ENCODE measurements at places on chromosomes 12 and 14.
A peak's percentile ranks its signal among the peaks of the same experiment; 100 is the strongest.

DNA sequence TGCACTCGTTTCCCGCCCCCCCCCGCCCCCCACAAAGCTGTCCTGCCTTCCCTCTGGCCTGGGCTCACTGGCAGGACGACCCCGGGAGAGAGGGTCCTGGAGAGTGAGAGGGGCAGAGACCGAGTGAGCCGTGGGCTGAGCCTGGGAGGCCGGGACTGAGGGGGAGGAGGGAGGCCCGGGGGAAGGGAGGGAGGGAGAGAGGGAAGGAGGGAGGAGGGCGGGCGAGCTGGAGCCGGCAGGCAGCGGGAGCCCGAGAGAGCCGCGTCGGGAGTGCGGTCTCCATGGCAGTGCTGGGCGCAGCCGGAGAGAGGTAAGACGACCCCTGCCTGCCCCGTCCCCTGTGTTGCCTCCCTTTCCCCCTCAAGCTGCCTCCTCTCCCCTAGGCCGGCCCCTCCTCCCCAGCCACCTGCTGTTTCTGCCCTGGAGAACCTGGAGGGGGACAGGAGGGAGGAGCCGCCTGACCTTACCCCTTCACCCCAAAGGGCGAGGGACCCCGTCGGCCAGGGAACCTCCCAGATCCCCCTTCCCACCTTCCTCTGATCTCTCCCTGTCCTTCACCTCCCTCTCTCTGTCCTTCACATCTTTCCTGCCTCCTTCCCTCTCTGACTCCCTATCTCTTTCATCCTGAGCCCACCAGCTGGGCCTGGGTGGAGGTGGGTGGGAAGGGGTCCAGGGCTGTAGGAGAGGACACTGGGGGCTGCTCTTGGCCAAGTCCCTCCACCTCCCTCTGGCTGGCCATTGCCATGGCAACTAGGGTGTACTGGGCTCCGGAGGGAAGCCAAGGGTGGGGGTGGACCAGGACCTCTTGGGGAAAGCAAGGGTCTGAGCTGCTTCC is at the start of gene GPR162:
Gene GPR162, plus strand, starts transcription at position 231 of the 835 bp plus-strand sequence. CDS start 2,078 bp downstream, outside the sequence.
- peak; percentile 61 for DNase-seq

GRCh38 chr12:5264006-5264405 is 167.9 kb upstream of the NTF3 start:
- DNase-seq: peak; percentile 18

- DNase-seq: no peak
These were observed 19.6 kb downstream of the MORN3 start for GRCh38 chr12:121649819-121650353.

GRCh38 chr14:71137536-71138447 is 230.5 kb downstream of the PCNX1 start:
- DNase-seq: peak; percentile 39

GRCh38 chr14:32230695-32231280 is 27.7 kb upstream of the RNU6-8 start:
- no peak for DNase-seq

- peak; percentile 2 for DNase-seq
These were observed 172.7 kb upstream of the OR4E1 start for GRCh38 chr14:21846227-21846885.

DNA sequence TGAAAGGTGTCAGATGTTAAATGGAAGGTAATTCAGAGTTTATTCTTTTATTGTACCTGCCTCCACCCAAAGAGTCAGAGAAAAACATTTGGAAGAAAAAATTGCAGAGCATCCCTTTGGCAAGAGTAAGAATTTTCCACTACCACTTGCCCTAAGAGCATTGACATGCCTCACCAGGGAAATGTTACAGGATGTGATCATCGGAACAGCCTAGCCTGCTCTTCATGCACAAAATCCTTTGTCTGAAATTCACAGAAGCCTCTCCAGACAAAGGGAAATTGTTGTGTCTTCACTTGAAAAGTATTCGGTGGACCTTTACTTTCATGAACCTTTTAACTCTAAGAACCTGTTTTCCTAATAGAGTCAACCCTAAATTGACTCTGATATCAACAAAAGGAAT is 36.9 kb downstream of the ATP2A2 start:
- DNase-seq: no peak

DNA sequence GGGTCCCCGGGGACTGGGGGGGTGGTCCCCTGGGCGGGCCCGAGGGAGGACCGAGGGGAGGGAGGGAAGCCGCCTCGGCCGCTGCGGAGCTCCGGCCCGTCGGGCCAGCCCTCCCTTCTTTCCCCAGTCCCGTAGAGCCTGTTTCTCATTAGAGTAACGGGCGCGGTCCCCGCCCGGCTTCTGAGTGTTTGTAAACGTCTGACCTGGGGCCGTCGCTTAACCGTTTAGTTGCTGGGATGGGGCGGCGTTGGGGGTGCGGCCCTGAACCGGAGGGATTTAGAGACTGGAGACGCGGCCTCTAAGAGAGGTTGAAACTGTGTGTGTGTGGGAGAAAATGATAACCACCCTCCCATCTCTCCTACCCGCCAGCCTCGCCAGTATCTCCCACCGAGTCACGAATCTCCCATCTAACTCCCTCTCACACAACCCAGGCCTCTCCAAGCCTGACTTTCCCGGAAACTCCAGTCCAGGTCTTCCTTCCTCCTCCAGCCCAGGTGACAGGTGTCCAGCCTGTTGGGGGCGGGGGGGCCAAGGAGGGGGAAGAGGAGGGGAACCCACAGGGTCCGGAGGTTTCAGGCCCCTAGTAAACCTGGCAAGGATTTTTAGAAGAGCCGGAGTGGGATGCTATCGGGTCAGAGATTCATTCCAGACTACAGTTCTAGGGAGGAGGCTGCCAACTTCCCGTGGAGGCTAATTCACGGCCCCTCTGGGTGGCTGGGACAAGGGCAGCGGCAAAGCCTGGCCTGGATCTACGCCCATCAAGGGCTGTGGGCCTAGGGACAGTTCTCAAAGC is 1.1 kb upstream of the NFATC4 start:
- peak; percentile 77 for DNase-seq

GRCh38 chr12:6763380-6763779 is 2.8 kb upstream of the PTMS start:
- DNase-seq: no peak

DNA sequence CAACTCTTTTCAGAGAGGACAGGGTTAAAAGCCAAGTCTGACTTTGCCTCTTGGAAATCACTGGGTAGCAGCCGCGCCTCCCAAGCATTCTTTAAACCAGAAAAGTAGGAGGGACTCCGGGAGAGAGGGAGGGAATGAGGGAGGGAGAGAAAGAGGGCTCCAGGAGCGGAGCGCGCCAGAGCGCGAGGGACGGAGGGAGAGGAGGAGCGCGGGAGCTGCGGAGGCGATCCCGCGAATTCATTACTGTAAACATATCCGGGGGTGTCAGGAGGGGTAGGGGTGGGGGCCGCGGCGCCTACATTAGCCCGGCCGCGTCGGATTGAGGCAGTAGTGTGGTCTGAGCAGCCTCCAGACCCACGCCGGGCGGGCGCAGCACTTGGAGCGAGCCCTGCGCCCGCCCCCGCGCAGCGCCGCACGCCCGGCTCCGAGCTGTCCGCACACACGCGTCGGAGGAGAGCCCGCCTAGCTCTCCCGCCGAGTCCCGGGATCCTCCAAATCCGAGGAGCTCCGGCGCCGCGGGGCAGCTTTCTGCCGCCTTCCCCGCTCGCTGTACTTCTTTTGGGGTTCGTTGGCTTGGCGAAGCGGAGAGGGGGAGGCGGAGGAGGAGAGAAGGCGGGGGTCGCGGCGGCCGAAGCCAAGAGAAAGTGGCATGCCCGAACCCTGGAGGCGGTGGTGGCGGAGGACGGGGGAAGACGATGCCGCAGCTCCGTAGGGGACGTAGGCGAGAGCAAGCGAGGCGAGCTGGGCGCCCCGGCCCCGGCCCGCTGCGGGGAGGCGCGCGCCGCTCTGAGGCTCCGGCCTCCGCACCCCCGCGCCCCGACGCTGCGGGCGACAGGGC is 3.3 kb downstream of the FLRT2 start:
- peak; percentile 3 for DNase-seq

- no peak for DNase-seq
These were observed 1.5 kb upstream of the FBRSL1 start for GRCh38 chr12:132488127-132489077.

DNA sequence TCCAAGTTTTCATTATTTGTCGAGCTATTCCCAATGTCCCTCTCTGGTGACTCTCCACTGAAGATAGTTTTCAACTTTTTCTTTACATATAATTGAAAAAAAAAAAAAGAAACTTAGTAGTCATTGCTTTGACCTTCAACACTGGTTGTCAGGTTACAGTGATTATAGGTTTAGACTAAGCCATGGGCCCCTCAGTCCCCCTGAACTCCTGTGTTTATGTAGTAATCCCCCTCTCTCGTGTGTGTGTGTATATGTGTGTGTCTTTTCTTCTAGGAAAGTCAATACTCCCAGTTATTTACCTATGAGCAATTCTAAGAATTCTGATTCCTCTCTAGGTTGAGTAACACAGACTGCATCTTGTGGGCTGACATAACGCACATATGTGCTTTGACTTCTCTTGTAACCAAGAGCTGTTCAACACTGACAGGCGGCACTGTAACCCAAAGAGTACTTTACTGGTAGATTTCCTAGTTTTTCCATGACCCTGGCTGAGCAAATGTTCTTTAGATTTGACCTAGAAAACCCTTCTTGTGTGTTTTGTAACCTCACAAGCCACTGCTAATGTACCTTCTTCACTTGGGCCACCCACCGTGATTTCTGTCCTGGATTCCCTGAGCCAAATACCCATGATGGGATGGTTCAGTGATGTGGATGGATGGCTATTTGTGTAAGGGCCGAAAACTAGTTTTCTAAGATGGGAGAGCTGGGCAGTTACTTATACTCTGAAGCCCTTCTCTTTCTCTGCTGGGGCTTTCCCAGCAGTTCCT is 15.0 kb upstream of the MANSC4 start:
- DNase-seq: no peak

DNA sequence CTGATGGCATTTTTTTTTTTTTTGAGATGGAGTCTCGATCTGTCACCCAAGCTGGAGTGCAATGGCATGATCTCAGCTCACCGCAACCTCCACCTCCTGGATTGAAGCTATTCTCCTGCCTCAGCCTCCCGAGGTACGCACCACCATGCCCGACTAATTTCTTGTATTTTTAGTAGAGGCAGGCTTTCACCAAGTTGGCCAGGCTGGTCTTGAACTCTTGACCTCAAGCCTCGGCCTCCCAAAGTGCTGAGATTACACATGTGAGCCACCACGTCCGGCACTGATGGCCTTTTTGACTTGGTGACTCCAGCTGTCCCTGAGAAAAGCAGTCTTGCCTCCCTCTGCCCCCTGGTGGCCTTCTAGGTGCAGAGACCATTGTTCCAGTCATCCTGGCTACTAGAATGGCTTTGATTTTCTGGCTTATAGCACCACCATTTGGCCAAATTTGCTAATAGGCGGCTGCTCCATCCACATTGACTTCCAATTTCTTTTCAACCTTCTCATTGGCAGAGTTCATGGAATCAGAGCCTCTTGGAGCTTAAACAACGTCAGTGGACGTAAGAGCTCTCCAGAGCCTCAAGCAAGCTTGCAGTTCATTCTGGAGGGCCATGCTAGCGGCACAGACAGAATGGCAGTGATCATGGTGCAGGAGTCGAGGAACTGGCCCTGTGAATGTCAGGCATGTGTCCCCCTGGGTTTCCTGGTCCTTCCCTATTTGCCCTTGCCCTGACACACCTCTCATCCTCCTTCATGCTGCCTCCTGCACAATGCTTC is 25.4 kb upstream of the EIF4B start:
- DNase-seq: peak; percentile 91

GRCh38 chr12:53065470-53065869 is 13.7 kb downstream of the SPRYD3 start:
- DNase-seq: no peak

DNA sequence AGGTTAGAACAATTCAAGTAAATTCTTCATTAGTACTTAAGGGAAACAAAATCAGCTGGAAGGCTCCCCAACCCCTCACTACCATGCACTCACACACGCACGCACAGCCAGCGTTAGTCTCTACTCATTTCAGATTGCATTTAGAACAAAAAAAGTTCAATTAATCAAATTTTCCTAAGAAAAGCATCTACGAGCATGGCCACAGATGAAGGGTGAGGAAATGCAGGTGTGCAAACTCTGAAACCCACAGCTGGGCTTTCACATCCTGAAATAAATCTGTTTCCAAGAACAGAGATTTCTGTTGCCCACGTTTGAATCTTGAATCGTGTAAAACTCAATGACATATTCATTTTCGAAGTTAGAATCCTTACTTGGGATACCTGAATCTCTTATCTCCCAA is 62.6 kb downstream of the SEL1L start:
- DNase-seq: no peak

- DNase-seq: peak; percentile 31
These were observed at the start of gene GABARAPL1 for GRCh38 chr12:10212739-10213131. Gene GABARAPL1 (plus strand): TSS chr12:10212877. CDS start chr12:10213130, 253 bp downstream.

GRCh38 chr14:82805892-82806825 is 1272.5 kb upstream of the SEL1L start:
- no peak for DNase-seq

DNA sequence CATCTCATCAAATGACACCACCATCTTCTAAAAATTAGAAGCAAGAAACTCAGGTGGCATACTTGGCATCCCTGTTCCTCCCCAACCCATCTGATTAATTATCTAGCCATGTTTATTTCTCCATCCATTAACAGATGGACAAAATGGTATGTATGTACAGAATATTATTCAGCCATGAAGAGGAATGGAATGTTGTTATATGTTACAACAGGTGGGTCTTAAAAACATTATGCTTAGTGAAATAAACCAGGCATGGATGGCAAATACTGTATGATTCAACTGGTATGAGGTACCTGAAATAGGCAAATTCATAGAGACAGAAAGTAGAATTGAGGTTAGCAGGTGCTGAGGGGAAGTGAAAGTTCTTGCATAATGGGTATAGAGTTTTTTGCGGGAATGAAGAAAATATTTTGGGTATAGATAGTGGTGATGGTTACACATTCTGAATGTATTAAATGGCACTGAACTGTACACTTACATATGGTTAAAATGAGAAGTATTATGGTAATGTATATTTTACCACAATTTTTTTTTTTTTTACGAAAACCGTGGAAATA is 17.5 kb downstream of the YY1 start:
- no peak for DNase-seq
